ENCODE measurements at places on chromosomes 4 and X.
A peak's percentile ranks its signal among the peaks of the same experiment; 100 is the strongest.

- no peak for DNase-seq
These were observed 4.2 kb upstream of the RGS12 start for GRCh38 chr4:3288571-3289094.

- DNase-seq, result no peak
These were observed 158.9 kb downstream of the MID1IP1 start for GRCh38 chrX:38960137-38960536.

DNA sequence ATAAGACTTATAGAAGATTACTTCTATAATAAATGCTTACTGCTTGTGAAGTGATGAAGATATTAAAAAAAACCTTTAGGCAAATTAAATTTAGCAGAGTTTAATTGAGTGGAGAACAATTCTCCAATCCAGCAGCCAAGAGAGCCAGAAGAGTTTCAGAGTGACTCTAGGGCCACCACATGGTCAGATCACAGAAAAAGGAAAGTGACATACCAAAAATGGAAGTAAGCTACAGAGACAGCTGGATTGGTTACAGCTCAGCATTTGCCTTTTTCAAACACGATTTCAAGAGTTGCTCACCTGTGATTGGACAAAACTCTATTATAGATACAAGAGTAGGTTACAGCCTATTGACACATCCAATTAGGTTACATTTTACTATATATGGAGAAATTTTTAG, 79.0 kb upstream of the TRAM1L1 start:
- no peak for DNase-seq

DNA sequence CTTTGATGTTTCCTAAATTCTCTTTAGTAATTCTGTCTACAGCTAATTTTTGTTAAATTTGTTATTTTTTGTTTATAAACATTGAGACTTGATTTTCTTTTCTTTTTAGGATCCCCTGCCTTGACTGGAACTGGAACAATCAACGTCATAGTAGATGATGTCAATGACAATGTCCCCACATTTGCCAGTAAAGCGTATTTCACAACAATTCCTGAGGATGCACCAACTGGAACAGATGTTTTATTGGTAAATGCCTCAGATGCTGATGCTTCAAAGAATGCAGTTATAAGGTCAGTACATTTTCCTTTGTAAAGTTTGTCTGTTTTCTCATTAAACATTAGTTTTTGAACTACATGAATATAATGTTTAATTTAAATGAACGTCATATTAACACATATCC, 119.4 kb downstream of the FAT4 start:
- no peak for DNase-seq

DNA sequence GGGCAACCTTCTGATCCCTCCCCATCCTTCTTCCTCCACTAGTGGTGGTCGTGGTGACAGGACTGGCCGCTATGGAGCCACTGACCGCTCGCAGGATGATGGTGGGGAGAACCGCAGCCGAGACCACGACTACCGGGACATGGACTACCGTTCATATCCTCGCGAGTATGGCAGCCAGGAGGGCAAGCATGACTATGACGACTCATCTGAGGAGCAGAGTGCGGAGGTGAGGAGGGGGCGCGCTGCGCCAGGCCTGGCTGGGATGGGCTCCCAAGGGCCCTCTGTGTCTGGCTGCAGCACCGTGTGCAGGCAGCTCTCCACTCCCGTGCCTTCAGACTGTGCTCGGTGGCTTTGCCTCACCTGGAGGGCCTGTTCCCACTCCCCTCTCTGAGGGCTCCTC, 24.3 kb downstream of the RBM10 start:
- DNase-seq, result no peak

DNA sequence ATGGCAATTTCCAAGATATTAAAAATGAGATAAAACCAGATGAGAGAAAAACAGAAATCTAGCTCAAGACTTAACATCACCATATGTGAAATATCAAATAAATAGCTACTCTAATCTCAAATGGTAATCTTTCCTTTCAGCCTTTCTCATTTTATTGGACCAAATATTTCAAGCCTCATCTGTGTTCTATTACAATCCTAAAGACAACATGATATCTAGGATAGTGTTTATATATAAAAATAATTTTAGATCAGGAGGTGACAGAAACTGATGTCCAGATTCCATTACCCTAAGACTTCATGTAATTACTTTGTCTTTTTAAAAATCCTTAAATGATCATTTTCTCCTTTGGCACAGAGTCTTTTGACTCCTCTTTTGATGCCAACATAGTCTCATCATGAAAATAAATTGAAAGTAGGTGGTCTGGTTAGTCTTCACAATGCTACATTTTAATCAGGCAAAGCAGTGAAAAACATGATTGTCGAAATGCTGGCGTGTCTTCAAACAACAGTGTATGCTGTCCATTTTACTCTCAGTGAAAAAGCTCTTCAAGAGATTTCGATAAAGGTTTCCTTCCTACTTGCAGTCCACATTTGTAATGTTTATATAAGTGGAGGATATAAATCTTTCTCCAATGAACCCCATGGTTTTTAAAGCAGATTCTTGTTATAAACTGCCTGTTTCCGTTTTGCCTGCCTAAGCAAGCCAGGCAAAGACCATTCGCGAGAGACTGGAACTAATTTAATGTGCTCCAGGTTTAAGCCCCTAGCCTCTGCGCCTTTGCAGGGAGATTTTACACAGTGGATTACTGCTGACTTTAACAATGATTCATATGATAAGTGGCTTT, 169.8 kb downstream of the SCFD2 start:
- no peak for DNase-seq

DNA sequence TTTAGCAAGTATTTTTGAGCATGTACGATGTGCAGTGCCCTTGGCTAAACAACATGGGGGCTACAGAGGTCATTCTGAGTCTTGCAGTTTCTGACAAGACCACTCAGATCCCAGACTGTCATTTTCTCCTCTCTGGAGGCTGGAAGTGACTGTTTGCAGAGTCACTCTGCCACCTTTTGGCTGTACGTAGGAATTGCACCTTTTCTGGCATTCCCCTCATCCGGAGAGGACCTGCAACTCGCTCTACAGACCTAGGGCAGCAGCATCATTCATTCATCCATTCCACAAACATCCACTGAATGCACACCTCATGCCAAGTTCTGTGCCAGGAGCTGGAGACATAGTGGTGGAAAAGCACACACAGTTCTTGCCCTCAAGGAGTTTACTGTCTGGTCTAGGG, 160.4 kb upstream of the GPR101 start:
- no peak for DNase-seq

GRCh38 chr4:55107054-55107453, 18.3 kb downstream of the KDR start:
- no peak for DNase-seq

DNA sequence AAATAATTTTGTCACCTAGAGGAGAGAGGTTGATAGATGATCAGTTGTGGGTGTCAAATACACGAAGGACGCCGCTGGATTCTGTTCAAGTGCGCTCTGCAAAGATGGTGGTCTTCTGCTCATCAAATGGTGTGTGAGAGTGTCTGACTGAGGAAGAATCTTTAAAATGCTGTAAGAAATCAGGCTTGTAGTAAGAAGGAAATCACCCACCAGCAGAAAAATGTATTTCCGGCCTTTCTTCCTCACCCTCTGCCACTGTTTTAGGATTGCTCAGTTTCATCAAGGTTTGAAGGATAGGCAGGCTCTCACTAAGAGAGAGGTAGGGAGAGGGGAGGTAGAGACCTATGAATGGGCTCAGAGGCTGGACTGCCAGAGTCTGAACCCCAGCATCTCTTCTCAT, 28.7 kb downstream of the RHOH start:
- no peak for DNase-seq

DNA sequence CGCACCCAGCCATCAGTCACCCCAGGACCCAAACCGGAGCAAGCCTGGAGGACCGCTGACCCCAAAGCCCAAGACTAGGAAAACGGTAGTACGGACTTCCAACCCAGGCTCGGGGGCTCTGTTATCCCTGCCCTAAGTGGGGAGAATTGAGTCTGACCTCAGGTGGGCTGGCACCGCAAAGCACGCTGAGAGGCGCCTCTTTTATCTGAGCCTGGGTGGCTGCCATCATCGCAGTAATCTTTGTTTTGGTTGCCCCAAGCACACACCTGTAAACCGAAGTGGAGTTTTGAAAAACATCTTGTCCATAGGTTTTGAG, 894 bp upstream of the SH3RF1 start:
- no peak for DNase-seq

DNA sequence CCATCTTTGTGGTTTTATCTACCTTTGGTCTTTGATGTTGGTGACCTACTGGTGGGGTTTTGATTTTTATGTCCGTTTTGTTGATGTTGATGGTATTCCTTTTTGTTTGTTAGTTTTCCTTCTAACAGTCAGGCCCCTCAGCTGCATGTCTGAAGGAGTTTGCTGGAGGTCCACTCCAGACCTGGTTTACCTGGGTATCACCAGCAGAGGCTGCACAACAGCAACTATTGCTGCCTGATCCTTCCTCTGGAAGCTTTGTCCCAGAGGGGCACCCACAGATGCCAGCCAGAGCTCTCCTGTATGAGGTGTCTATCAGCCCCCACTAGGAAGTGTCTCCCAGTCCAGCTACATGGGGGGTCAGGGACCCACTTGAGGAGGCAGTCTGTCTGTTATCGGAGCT, 199.3 kb upstream of the WDFY3 start:
- DNase-seq, result no peak

DNA sequence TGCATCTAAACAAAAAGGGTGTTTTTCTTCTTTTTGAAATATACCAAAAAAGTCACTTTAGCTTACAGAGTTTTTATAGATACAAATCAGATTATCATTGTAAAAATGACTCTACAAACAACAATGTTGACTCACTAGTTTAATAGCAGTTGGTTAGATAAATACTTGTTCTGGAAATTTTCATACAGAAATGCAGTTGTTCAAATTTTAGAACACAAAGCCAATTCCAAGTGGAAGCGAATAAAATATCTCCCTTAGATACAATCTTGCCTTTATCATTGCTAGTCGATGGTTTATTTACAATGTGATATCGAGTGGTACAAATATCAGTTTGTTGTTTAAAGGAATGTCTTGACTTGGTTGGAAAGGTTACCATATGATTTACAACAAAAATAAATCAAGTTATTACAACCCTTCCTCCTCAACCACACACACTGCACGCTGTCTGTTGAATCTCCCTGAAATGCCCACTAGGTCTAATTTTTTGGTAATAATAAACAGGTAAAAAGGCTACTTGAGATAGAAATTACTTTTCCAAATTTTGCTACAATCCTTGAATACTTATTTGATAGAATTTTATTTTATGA, 114.8 kb downstream of the CDS1 start:
- no peak for DNase-seq

- no peak for DNase-seq
These were observed 2.3 kb upstream of the SLBP start for GRCh38 chr4:1714303-1715001.

DNA sequence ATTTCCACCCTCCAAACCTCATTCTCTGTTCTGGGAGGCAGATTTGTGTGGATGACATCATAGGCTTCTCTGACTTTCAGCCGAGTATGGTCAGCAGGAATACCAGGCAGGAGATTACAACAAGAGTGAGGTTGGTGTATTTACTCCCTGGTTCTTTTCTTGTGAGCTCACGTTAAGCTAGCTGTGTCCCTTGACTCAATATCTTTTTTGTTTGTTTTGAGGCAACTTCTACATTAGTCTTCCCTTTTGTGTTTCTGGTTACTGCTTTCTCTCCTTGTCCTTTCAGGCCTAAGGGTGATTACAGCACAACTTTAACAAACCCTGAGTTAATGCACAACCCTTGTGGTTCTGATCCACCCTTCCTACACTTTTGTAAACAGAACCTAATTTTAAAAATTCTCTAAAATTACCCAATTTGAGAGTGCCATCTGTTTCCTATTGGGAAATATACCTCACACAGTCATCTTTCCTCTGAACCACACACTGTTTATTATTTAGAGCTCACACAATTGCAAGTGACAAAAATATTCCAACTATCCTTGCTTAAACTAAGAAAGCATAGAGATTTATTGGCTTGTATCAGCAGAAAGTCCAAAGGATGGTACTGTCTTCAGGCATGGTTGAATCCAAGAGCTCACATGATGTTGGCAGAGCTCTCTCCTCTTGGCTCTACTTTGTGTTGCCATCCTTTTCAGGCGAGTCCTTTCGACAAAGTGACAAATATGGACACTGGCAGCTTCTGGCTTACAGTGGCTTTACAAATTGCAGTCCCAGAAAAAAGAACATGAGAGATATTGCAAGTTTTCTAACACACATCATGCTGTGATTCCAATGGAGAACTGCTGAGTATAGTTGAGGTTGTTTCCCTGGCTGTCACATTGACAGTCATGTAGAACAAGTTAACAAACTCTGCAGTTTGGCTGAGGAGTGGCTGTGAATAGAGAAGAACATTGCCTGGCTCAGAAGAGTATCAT, 150.5 kb upstream of the DDIT4L start:
- no peak for DNase-seq

DNA sequence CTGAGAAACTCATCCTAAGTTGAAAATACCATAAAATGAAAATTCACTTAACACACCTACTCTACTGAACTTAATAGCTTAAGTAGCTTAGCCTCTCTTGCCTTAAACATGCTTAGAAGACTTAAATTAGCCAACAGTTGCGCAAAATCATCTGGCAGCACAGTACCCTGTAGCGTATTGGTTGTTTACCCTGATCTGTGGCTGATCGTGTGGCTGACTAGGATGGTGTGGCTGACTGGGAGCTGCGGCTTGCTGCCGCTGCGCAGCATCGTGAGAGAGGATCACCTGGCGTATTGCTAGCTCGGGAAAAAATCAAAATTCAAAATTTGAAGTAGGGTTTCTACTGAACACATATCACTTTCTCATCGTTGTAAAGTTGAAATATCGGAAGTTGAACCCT, 6.3 kb downstream of the RUFY3 start:
- DNase-seq, result no peak

GRCh38 chr4:174396599-174397110, 112.9 kb downstream of the CEP44 start:
- no peak for DNase-seq

DNA sequence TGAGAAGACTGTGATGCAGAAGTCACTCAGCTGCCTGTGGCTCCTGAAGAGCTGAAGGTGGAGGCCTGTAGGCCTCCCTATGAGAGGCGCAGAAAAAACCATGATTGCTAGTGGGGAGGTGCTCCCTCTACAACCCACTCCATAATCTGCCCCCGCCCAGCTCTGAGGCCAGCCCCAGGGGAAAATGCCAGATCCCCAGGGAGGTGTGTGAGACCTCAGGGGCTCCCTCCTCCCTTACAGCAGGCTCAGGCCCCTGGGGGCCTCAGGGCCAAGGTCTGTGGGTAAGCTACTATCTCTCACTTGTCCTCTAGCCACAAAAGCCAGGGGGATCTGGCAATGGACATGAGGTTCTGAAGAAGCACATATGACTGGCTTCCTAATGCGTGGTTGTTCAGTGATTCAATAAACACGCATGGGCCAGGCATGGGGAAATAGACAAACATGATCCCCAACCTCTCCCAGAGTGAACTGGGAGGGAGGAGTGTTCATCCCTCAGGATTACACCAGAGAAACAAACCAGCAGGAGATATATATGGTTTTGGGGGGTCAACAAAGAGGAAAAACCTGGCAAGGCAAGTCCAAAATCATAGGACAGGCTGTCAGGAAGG, 51.0 kb upstream of the MTM1 start:
- no peak for DNase-seq

GRCh38 chrX:149837639-149838038, 43.3 kb upstream of the MAGEA8 start:
- DNase-seq, result no peak

- no peak for DNase-seq
These were observed 66.9 kb upstream of the BMPR1B start for GRCh38 chr4:94690851-94691254.

- DNase-seq, result peak; percentile 7
These were observed 669 bp downstream of the IRF2 start for GRCh38 chr4:184473499-184474262.
